B cell (primary cell): ENCODE measurements at places on chromosomes 13 and 19. TPM values are rescaled to one million over a fixed set of nuclear protein-coding genes. Genes with fewer than 3 reads are reported as not detected.

- no peak for DNase-seq
Observed at GRCh38 chr13:42574011-42574410, at the start of gene TNFSF11. Gene TNFSF11, plus strand, starts transcription at chr13:42574152. Its CDS starts 152 bp downstream, at chr13:42574304.

GRCh38 chr13:20512042-20512683, 13.5 kb downstream of the CRYL1 start:
- DNase-seq, result no peak

DNA sequence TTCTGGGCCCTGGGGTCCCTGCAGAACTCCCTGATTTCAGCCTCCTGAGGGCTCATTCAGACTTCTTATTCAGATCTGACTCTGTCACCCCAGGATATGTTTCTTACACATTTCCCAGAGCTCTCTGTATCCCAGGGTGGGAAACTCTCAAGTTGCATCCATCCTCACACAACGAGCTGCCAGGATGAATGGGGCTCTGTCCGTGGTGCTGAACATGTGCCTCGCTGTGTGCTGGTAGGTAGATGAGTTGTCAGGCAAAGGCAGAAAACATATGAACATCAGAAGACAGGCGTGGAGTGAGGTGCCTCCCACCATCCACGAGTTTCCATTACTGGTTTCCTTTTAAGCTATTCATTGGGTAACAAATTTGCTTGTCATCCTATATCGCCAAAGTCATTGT, 11.4 kb upstream of the IGFL1 start:
- no peak for DNase-seq

DNA sequence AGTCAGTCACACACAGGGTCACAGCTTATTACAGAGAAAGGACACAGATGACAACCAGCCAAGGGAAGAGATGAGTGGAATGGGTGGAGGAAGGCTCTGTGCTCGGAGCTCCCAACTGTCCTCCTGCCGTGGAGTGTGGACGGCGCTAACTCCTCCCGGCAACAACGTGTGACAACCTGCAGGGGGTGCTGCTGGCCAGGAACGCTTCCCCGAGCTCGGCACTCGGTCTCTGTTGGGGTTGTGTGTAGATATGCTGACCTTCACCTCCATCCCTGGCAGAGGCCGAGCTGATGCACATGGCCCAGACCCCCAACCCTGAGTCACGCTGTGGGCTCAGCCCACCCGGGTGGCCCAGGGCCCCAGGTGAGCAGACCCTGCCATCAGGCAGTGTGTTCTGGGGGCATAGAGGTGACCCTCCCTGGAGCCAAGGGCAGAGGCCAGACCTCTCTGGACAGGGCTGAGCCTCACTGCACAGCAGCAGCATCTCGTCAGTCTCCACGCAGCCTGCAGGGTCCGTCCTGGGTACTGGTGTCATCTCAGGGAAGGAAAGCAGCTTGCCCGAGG, 14.1 kb downstream of the ZNF444 start:
- DNase-seq, result no peak

- no peak for DNase-seq
Observed at GRCh38 chr13:56349866-56350265, 790.9 kb upstream of the PRR20A start.

- no peak for DNase-seq
Observed at GRCh38 chr19:13173139-13173737, 23.0 kb downstream of the IER2 start.

GRCh38 chr13:109439813-109440212, 346.6 kb downstream of the IRS2 start:
- DNase-seq, result no peak

- no peak for DNase-seq
Observed at GRCh38 chr13:32577032-32577431, 9.2 kb upstream of the PDS5B start.

DNA sequence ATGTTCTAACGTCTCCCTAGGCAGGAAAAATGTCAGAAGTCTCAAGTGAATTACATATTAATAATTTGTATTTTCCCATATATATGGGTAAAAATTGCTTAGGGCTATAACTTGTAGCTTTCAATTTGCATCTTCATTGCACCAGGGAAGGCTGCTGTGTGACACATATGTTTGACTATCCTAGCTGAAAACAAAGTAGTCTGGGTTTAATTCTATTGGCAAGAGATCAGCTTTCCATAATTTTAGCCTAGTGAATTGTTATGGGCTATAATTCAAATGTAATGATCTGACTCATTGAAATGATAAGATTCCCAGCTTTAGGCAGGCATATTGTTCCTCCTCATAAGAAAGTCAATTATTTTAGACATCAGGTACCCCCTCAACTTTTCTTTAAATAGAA, 553.1 kb downstream of the DCT start:
- DNase-seq, result no peak

Gene ZNF558
- 29.8 and 35.7 TPM in 2 replicates for total RNA-seq

Gene SPACA6
- total RNA-seq, result 2.8 and 4.0 TPM in 2 replicates
